ENCODE measurements at places on chromosomes 5 and 9. TPM values are rescaled to one million over a fixed set of nuclear protein-coding genes. Genes with fewer than 3 reads are reported as not detected.

The PCA3 gene
- total RNA-seq, result not detected

The MFAP3 gene
- total RNA-seq, result 76.0 TPM

The POLK gene
- total RNA-seq, result 36.1 TPM

The ICE1 gene
- total RNA-seq, result 29.2 TPM

The AHRR gene
- 1.2 TPM for total RNA-seq

The GABRB2 gene
- not detected for total RNA-seq

The UBE2R2 gene
- 16.0 TPM for total RNA-seq

The MELK gene
- 91.5 TPM for total RNA-seq

The UQCRQ gene
- total RNA-seq, result 275 TPM

The PPP2R2B gene
- total RNA-seq, result 9.9 TPM

The C9orf50 gene
- total RNA-seq, result not detected

The FRRS1L gene
- not detected for total RNA-seq

The PCAT7 gene
- 2.0 TPM for total RNA-seq

The TICAM2 gene
- 11.1 TPM for total RNA-seq

The OLFM1 gene
- total RNA-seq, result 41.2 TPM

The PCDH12 gene
- total RNA-seq, result 0.07 TPM

The PMPCA gene
- total RNA-seq, result 169 TPM

The OXCT1 gene
- total RNA-seq, result 29.0 TPM

The AFAP1L1 gene
- 1.4 TPM for total RNA-seq

Measured in A172 (cell line).